ENCODE measurements at places on chromosomes 1 and 21.
A peak's percentile ranks its signal among the peaks of the same experiment; 100 is the strongest.

DNA sequence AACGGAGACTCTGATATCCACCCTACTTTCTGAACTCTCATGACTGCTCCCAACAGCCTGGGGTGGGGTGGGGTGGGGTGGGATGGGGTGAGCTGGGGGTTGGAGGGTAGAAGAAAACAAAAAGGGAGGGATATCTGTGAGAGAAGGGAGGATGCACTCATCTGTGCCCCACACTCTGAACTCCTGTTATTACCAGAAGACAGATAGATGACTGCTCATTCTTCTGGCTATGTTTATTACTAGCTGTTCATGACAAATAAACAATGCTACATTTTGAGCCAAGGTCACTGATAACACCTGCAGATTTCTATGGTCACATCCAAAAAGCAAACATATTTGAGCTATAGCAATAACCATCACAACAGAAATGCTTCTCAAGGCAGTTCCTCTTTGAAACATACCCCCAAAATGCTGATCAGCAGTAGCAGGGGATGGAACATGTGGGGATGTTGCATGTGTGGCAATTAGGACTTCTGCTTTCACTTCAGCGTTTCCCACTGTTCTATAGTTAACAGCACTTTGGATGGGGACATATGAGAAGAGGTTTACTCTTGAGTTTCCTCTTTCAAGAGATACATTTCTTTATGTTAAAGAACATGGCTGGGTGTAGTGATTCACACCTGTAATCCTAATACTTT is 43.3 kb downstream of the GPR3 start:
- DNase-seq, result no peak

- no peak for DNase-seq
These were observed 81.1 kb downstream of the SIK1 start for GRCh38 chr21:43345746-43346409.

- DNase-seq, result peak; percentile 33
These were observed 31.5 kb downstream of the CHD5 start for GRCh38 chr1:6148497-6149241.

GRCh38 chr1:17318262-17318661 is 10.3 kb downstream of the PADI4 start:
- no peak for DNase-seq

- no peak for DNase-seq
These were observed 2.9 kb upstream of the TSPAN2 start for GRCh38 chr1:115092175-115092574.

GRCh38 chr1:240804475-240804874 is 192.5 kb upstream of the GREM2 start:
- no peak for DNase-seq

DNA sequence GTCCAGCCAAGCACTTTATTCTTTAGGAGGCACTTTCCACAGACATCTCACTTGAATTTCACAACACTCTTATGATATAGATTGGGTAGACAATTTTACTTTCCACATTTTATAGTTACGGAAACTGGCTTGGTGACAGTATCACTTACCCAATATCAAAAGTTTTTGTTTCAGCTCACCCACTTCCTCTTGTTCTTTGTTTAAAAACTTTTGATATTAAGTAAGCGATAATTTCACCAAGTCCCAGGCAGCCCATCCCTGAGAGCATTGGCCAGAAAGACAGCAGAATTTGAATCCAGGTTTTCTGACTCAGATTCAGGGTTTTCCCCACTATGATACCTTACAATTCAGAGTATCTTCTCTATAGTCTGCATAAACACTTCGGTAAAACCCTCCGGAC is 60.0 kb downstream of the LRIG2 start:
- no peak for DNase-seq

DNA sequence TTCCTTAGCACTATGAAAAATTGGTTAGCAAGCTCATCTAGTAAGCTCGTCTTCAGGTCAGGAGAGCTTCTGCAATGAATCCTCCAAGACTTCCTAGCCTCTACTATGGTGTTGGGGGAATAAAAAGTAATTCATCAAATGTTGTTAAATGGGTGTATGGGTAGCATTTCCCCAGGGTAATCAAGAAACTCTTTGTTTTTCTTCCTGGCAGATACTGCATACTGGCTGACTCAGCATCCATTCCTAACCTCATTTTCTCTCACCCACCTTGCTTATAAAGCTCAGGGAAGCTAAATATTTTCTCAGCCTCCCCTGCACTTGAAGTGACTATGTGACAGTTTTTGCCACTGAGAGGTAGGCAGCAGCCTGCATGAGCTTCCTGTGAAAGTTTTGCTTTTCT is 83.4 kb downstream of the MAB21L3 start:
- DNase-seq, result no peak

DNA sequence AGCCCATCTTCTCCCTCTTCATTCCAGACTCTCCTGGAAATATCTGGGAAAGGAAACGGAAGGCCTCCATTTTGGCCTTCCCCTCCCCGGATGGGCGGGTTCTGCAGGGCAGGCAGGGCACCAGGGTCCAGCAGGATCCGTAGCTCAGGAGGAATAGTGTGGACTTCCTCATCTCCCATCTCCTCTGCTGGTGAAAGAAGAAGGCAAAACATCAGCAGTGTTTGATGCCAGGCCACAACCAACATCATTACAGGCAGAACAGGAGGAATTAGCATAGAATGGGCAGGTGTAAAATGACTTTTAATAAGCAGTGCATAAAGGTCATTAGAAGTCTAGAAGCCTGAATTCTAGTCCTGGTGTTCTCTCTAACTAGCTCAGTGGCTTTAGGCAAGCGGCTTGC is 165.9 kb downstream of the TGFBR3 start:
- DNase-seq, result no peak

DNA sequence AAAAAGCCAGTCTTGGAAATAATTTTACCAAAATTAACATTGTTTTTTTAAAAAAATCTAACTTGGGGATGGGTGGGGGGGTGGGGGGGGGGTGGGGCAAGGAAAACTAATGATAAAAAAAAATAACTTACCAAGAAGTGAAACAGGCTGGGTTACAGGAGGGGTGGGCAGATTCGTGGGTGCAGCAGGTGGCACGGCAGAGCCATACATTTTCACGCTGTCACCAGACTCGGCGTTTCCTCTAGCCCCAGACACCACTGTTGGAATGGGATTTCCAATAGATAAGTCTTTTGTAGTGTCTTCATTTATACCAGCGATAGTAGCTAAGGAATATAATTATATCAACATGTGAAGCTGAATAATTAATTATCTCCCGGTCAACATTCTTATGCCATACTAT is 25.4 kb downstream of the SOD1 start:
- DNase-seq, result no peak

DNA sequence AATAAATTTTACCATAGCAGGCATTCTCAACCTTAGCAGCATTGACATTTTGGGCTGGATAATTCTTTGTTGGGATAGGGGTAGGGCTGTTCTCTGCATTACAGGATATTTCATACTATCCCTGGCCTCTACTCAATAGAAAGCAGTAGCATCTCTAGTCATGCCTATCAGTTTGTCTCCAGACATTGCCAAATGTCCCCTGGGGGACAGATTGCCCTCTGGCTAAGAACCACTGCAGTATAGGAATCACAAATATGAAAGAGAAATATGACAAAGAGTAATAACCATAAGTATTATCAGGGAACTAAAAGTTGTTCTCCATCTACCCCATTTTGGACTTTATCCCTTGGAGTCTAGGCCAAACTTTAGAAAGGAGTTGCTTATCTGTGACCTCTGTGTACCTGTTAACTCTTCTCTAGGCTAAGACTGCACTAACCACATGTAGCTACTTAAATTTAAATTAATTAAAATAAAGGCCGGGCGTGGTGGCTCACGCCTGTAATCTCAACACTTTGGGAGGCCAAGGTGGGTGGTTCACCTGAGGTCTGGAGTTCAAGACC is 76.1 kb downstream of the AGO3 start:
- no peak for DNase-seq

- peak; percentile 64 for DNase-seq
These were observed 44.5 kb upstream of the CRNN start for GRCh38 chr1:152458384-152459185.

DNA sequence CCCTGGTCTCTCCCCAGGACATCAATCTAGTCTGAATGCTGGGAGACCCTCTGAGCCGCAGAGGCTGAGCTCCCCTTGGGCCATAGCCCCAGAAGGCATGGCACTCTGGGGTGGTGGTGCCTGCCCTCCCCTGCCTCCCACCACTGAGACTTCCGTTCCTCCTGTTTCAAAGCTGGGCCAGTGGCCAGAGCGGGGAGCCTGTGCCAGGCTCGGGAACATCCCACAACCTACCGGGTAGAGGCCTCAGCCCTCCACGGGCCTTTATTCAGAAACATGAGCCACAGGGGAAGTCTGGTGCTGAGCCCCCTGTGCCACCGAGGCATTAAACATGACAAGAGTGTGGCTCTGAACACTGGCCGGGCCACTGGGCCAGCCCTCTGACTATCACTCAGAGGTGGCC is 8.1 kb downstream of the CCDC24 start:
- no peak for DNase-seq

DNA sequence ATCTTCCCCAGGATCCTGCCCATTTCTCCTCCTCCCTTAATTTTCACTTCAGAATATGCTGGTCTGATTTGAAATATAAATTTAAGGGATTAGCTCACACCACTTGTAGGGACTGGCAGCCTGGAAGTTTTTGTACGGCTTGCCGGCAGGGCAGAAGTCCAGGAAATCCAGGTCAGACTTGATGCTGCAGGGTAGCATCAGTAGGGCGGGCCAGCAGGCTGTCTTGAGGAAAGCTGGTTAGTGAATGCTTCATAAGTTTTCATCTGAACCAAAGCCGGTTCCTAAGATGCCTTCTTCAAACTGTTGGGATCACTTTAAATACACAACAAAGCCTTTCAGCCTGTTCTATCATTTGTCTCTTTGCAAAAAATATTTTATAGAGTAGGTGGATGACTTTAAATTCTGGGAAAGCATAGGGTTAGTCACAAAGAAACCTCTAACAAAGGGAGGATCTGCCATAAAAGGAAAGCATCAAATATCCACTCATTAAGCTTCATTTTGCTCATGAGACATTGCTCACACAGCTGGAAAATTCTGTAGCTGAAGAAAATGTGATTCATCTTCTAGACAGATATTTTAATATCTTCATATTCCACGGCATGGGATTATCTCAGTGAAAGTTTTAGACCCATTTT is 90.7 kb upstream of the GFI1 start:
- peak; percentile 6 for DNase-seq

GRCh38 chr1:145786271-145786670 is 37.6 kb downstream of the RNF115 start:
- no peak for DNase-seq

GRCh38 chr1:169094897-169095569 is 11.5 kb upstream of the ATP1B1 start:
- no peak for DNase-seq

GRCh38 chr1:19564366-19564765 is 79.0 kb upstream of the CAPZB start:
- no peak for DNase-seq

GRCh38 chr1:153545067-153546055 is at the start of gene S100A4:
Gene S100A4, minus strand, starts transcription at chr1:153545806. Its CDS starts 1,012 bp downstream, at chr1:153544794.
- peak; percentile 64 for DNase-seq

DNA sequence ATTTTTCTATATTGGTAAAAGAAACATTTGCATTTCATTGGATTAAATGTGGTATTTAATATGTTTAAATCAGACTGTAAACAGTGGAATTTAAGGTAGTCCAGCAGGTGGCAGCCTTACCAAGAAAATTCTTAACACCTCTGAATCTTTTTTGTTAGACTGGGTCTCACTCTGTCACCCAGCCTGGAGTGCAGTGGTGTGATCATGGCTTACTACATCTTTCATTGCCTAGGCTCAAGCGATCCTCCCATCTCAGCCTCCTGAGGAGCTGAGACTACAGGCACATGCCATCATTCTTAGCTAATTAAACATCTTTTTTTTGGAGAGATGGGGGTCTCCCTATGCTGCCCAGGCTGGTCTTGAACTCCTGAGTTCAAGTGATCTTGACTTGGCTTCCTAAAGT is 98.8 kb downstream of the RABGAP1L start:
- peak; percentile 69 for DNase-seq

DNA sequence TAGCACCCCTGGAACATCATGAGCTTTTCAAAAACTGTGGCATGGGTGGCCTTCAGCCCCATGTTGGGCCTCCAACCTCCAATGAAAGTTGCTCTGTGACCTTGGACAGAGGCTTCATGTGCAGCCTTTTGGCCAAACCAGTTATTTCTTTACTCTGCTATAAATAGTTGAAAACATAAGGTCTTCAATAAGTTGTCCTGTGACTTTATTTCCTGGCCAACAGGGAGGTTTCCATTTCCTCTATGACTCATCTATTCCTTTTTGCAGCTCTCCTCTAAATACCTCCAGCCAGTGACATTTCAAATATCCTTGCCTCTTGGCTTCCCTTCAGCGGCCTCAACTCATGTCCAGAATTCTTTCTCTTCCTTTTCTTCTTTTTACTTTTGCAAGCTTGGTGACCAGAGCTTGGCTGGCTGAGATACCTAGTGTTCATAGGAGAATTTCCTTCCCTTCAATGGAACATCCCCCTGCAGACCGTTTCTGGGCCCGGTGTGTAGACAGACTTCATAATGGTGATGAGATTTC is 22.7 kb upstream of the TRIM67 start:
- no peak for DNase-seq

DNA sequence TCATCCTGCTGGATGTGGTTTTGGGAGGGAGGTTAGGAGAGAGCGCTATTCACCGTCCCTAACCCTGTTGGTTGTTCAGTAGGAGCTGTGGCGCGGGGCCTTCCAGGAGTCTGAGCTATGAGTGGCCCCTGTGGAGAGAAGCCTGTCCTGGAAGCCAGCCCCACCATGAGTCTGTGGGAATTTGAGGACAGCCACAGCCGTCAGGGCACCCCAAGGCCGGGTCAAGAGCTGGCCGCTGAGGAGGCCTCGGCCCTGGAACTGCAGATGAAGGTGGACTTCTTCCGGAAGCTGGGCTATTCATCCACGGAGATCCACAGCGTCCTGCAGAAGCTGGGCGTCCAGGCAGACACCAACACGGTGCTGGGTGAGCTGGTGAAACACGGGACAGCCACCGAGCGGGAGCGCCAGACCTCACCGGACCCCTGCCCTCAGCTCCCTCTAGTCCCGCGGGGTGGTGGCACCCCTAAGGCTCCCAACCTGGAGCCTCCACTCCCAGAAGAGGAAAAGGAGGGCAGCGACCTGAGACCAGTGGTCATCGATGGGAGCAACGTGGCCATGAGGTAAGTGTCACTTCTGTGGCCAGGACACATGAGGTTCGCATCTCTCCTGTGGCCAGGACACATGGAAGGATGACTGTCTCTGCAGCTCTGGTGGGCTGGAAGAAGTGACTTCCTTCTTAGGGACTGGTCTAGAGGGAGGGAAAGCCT is 1.2 kb downstream of the ZC3H12A start:
- no peak for DNase-seq

DNA sequence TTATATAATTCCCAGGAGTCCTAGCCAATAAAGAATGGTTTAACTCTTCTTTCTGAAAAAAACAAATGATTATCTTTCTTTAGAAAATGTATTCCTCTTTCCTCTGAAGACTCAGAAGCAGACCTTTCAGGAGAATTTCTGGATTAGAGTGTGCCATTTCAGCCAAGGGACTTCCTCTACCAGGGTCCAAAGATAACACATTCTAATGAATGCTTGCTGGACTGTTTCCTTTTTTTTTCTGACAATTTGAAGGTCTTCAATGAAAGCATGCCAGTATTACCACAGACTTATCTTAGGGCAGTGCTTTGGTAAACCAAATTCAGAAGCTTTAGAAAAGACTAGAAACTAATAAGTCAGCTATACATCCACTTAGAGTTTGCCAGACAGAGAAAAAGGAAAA is 80.5 kb downstream of the RERE start:
- no peak for DNase-seq

- no peak for DNase-seq
These were observed 512 bp downstream of the FBLIM1 start for GRCh38 chr1:15758953-15759661.
